ENCODE measurements at places on chromosomes 1 and 21.

DNA sequence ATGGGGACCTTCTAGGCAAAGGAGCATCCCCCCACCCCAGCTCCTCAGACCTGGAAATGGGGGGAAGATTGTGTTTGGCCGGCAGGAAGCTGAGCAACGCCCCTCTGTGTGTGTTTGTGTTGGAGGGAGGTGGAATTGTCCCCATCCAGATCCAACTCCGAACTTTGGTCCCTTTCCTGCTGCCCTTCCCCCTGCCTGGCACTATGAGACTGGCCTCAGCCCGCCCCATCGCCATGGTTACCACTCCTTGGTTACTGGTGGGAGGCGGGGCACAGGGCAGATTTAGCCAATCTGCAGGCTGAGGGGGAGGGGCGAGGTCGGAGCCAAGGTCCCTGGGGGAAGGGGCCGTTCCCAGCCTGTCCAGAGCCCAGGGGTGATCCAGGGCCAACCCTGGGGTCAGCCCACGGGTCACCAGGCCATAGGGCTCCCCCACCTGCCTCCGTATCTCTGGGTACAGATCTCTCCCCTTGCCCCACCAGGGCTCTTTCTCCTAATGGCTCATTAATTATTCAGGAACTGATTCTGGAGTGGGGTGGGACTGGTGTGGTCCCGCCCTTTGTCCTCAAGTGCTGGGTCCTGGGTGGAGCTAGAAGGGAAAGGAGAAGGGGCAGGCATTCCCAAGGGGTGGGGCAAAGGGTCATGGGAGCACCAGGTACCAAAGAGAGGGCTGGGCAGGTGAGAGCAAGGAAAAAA lies 15.2 kb downstream of the PTPRF start:
- no peak for DNase-seq

DNA sequence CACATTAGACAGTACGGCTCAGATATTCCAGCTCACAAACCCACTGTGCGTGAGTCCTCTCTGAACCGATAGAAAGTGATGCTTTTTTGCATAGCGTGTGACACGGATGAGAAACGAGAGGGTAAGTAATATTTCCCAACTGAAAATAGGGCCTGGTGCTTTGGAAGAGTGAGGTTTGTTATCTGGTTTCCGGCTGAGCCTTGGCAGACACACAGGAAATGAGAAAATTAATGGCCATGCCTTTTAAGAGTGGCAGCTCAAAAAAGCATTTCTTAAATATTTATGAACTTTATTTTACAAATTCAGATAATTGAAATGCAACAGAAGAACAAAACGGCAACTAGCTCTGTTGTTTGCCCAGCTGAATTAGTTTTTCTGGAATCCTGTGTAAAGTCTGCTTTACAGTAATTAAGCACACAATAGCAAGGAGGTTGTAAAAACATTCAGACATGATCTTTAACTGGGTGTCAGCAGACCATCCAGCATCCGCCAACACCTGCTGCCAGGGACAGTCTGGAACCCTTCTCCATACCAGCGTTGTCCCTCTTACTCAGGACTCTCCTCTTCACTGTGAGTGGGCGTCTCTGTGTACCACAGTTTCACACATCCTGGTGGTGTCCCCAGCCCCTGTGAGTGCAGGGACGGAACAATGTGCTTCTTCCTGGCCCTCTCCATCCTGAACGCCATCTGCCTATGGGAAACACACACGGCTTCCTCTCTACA lies 155.4 kb downstream of the PGBD5 start:
- DNase-seq: no peak

DNA sequence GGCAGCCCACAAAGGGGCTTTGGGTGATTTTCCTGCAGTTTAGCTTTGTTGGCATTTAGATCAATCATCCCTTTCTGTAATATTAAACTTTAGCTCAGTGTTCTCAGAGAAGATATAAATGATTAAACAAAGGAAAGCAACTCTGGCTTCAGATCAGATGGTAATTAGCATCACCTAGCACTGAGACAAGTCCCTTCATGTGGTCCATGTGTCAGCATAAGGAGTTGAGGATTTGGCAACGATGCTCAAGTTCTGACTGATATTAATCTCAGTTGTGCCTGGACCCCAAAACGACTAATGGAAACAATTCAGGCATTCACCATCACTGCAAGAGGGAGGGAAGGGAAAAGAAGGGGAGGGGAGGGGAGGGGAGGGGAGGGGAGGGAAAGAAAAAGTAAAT lies 60.4 kb downstream of the SEC16B start:
- no peak for DNase-seq

DNA sequence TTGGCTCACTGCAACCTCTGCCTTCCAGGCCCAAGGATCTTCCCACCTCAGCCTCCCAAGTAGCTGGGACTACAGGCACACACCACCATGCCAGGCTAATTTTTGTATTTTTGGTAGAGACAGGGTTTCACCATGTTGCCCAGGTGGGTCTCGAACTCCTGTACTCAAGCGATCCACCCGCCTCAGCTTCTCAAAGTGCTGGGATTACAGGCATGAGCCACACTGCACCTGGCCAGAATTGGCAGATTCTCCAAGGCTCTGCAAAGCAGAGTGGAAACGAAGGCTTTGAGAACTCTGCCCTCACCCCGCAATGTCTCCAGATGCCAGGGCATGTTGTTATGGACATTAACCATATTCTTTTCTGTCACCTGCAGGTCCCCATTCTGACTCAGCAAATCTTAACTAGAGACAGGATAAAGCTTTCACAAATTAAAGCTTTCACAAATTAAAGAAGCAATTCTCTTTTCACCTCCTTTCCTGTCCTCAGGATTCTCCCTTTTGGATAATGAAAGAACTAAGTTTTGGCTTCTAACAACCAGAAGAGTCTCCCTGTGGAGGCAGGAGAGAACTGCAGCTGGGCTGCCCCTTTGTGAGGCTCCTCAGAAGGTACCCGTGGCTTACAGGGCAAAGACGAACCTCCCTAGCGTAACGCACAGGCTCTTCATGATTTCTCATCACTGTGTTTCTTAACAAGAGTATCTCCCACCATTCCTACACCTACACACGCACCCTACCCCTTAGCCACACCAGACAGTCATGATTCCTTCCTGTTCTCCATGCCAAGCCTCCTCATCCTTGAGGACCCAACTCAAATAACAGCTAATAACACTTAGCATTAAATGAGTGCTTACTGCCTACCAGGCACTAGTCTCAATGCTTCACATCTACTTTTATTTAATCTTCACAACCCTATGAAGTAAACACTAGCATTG lies 29.8 kb downstream of the GPA33 start:
- DNase-seq: no peak

DNA sequence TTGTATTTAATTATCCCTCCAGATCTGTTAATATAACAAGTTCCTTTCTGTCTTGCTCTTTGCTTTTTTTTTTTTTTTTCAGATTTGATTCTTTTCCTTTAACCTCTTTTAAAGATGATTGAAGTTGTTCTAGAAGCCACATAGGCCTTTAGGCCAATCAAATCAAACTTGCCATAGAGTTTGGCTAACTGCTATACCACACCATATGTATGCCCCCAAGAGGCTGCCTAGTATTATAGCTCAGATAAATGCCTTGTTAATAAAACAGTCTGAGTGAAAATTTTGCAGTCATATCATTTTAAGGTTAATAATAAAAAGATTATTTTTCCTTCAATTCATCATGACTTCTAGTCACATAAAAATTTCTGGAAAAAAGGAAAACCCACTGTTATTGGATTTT lies 696.0 kb upstream of the CHRM3 start:
- no peak for DNase-seq
